ENCODE measurements at places on chromosomes 1 and 21. TPM values are rescaled to one million over a fixed set of nuclear protein-coding genes. Genes with fewer than 3 reads are reported as not detected.

DNA sequence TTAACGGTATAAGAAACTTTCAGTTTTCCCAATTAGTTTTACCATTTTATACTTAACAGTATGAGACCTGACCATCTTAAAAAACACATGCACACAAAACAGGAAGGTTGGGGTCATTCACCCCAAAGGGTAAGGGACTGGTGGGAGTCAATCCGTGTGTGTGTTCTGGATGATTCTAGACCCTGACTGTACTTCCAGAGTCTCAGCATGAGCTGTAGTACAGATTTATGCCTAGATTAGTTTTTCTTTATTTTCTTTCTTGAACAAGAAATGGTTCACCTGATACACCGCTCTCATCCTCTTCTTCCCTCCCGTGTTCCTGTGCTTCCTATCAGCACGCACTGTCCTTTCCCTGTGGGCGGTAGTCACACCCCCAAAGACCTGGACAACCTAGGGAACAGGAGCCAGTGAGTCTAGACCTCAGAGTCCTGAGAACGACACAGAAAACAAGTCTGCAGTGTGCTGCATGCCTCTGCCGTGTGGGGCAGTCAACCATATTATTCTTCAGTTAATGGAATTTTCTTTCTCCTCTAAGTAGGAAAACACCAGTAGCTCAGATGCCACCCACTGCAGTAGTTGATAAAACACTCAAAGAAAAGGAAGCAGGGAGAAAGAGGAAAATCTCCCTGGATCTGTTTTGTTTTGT is 38.9 kb upstream of the MRPS6 start:
- DNase-seq = no peak

DNA sequence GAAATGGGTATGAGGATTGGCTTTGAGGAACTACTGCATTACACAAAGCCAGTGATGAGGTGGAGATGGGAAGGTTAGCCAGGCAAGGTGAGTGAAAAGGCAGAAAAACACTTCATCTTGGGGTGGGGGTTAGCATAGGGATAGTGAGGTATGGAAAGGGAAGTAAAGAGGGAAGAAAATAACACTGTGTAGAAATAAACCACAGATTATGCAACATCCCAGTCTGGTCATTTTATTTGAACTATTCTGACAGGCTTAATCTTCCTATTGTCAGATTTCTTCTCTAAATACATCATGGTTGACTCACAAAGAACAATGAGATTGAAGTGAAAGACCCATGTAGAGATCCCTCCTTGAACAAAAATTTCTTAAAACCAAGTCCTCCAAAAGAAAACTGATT is 640.2 kb downstream of the PTPRC start:
- DNase-seq = no peak

DNA sequence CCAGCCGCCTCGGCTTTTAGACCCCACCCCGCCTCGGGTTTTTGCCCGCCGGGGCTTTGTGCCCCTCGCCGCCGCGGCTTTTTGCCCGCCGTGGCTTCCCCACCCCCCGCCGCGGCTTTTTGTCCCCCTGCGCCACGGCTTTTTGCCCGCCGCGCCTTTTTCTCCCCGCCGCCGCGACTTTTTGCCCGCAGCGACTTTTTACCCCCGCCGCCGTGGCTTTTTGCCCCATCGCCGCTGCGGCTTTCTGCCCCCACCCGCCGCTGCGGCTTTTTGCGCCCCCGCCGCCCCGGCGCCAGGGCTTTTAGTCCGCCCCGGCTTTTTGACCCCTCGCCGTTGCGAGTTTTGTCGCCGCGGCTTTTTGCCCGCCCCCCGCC is 474.4 kb downstream of the FAM72C start:
- no peak for DNase-seq

GRCh38 chr21:31931644-31932469 is 59.0 kb downstream of the HUNK start:
- DNase-seq = no peak

DNA sequence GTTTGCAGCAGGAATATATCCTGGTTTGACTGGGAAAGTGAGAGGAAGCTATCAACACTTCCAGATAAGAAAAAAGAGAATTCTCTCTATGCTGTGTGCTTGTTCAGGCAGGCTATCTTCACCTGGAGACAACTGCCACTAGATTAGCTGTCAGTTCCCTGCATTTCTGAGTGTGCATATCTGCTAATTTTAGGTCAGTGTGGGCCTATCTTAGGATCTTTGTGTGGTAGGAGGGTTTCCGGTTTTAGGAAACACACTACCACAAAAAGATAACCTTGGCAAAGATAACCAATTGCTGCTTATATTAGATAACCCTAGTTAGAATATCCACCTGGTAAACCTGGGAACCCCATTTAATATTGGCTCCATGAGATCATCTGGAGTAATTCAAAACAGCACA is 22.5 kb upstream of the GBP5 start:
- DNase-seq = no peak

DNA sequence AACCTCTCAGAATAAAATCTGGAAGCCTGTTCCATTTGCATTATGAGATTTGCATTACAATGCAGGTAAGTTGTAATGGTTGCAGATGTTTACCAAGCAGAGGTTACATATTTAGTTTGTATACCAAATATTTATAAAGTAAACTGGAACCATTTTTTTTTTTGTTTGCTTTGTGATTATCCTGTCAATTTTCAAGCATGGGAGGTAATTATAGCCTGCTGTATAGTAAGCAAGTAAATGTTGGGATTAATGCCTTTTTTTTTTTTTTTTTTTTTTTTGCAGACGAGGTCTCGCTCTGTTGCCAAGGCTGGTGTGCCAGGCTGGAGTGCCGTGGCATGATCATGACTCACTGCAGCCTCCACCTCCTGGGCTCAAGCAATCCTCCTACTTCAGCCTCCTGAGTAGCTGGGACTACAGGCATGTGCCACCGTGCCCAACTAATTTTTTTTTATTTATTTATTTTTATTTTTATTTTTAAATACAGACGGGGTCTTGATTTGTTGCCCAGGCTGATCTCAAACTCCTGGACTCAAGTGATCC is 21.0 kb downstream of the NFYC start:
- no peak for DNase-seq

GRCh38 chr1:26853156-26853555 is 9.8 kb upstream of the SFN start:
- DNase-seq = peak; percentile 53

DNA sequence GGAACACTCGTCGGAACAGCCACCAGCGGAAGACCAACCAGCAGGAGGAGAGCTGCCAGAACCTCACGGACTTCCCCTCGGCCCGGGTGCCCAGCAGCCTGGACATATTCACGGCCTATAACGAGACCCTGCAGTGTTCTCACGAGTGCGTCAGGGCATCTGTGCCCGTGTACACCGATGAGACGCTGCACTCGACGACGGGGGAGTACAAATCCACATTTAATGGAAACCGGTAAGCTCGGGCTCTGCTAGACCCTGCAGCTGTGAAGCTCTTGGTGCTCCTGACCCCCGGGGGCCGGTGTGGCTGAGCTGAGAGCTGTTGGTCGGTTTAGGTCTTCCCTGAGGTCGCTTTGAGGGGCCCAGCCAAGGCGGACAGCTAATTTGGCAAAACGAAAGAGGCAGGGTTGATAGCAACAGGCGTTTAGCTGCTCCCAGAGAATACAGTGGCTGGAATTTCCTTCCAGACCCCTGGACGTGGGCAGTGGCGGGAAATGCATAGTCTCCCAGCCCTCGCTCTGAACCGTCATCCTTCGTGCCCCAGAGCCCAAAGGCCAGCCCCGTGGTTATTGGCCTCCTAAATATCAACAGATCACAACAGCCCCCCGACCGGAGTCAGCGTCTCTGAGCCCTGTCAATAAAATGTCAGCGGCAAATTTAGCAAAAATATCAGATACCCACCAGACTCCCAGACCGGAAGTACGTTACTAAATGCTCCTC is 118.0 kb downstream of the AJAP1 start:
- no peak for DNase-seq

GRCh38 chr1:62941780-62942179 is 157.8 kb downstream of the ATG4C start:
- no peak for DNase-seq

The ADAM30 gene
- not detected for total RNA-seq

The HSD3B2 gene
- total RNA-seq = 2.6 TPM

GRCh38 chr1:232990176-232991128 is 40.0 kb downstream of the NTPCR start:
- no peak for DNase-seq

DNA sequence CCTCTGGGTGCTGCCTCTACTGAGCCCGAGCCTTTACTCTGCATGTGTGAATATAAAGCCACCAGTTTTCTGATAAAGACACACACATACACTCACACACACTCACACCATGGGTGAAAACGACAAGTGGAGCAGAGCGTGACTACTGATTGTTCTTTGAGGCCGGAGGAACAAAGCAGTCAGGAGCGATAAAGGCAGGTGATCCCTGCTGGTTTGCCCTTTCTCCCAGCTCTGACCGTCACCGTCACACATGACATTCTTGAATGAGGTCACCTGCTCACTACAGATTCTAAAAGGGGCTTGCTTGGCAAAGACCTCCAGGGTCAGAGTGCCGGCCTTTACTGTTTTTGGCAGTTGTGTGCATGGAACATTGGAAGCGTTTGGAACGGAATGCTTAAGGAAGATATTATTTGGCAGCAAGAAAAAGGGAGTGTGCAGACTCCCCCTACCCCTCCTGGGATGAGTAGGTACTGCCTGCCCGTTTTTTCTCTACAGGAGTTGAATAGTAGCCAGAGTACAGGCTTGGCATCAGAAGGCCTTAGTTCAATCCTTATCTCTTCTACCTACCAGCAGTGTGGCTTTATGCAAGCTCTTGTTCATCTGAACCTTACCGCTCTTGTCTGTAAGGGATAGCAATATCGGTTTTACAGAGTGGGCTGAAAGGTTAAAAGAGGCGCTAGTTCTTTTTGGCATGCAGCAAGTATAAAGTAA is 79.7 kb downstream of the PBX1 start:
- DNase-seq = no peak

GRCh38 chr1:204348722-204349121 is 11.0 kb downstream of the PLEKHA6 start:
- DNase-seq = no peak

DNA sequence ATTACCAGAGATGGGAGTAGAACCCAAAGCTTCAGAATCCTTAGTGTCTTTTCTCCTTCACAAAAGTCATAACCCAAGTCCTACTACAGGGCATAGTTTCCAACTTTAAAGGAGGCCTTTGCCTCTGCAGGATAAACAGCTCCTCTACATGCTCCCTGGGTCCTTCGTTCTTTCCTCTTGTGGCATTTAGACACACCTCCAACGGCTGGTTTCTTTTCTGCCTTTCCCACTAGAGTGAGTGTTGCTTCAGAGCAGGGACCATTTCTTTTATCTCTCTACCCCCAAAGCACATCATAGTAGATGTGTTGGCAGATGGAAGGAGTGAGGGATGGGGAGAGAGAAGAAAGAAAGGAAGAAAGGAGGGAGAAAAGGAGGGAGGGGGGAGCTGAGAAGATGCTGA is 144.7 kb upstream of the SPATA6 start:
- DNase-seq = no peak

DNA sequence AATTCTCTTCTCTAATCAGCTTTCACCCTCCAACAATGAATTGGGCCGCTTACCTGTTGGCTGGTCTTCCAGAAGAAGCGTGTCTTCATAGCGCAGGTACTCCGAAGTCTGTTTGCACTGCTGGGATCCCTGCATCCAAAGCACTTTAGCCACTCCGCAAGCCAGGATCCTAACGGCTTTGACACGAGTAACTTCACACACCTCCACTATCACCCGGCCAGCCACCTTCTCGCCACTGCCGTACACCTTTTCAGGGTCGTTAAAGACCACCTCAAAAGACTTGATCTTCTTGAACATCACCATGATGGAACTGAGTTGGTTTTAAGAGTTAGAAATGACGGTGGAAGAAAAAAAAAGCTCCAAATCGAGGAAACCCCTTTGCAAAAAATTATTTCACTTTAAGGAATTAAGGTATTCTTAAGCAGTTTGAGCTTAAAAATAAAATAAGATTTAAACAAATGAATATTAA is 381 bp downstream of the TXNIP start:
- no peak for DNase-seq
